ENCODE measurements at places on chromosomes 16 and 17. TPM values are rescaled to one million over a fixed set of nuclear protein-coding genes. Genes with fewer than 3 reads are reported as not detected.

DNA sequence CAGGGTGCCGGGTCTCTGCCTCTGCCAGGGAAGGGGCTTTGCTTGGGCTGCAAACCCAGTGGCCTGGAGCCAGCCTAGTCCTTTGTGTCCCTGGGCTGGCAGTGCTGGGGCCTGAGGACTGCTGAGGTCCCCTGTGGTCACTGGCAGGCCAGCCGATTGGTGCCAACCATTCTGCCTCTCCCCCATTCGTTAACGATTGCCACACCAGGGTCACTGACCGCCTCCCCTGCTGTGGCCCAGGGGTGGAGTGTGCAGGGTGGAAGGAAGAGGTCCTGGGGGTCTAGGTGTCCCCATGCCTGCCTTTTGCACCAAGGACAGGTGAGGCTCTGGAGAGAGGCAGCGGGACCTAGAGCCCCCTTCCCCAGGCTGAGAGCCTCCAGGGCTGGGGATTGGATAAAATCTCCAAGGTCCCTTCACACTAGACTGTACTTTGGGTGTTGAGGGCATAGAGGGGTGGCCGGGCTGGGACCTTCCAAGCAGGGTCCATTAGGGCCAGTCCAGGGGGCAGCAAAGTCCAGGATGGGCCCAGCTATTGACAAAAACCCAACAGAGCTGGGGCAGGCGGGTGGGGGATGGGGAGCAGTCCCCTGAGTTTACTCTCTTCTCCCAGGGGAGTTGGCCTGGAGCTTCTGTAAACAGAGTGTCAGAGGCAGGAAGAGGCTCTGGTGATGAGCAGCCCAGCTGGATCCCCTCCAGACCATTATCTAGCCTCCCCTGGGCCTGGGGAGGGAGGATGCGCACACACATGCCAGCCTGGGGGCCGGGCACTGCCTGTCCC, 1.1 kb downstream of the VASN start:
- H3K4me3 ChIP-seq, result peak overlapping the region; percentile 93
- peak overlapping the region; percentile 98 for H3K27ac ChIP-seq
- DNase-seq, result peak; percentile 80
- H3K4me1 ChIP-seq, result peaks cover 64% of the 10 kb centered on the region
- H3K27me3 ChIP-seq, result peaks cover 5% of the 10 kb centered on the region

DNA sequence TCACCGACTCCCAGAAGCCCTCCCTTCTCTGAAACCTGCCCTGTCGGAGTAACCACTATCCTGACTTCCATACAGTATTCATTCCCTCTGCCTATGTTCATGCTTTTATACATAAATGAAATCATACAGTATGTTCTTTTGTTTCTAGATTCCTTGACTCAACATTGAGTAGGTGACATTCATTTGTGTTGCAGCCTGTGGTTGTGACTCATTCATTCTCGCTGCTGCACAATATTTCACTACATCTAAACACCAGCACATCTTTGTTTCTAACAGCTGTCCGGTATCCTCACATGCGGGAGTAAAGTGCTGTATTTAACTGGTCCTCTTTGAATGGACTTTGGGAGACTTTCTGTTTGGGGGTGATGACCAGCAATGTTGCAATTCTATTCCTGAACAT, 135.0 kb upstream of the FOXF1 start:
- peak overlapping the region; percentile 69 for H3K27ac ChIP-seq
- peaks cover 2% of the 10 kb centered on the region for H3K27me3 ChIP-seq
- peaks cover 19% of the 10 kb centered on the region for H3K36me3 ChIP-seq
- DNase-seq, result peak; percentile 68
- H3K4me3 ChIP-seq, result peak overlapping the region; percentile 34

CDH8 gene
- not detected for total RNA-seq

CCL4 gene
- total RNA-seq, result not detected

DNA sequence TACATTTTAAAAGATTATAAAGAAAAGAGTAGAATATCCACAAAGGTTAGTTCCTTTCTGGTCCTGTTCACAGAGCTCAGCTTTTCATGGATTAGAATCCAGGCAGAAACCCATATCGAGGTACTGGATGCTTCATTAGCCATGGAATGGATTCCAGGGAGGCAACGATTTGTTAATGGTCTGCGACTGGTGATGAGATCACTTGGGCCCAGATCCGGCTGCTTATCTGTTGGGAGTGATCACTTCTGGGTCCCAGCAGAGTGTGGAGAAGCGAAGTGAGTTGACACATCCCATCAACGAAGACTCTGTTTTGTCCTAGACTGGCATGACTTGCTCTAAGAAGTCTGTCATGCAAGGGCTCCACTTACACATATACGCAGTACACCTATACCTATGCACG, 165.8 kb downstream of the MAF start:
- no peaks in the 10 kb centered on the region for H3K36me3 ChIP-seq
- no peak for DNase-seq
- peaks cover 1% of the 10 kb centered on the region for H3K27me3 ChIP-seq
- no peaks in the 10 kb centered on the region for H3K4me1 ChIP-seq
- H3K27ac ChIP-seq, result no peak overlapping the region

DNA sequence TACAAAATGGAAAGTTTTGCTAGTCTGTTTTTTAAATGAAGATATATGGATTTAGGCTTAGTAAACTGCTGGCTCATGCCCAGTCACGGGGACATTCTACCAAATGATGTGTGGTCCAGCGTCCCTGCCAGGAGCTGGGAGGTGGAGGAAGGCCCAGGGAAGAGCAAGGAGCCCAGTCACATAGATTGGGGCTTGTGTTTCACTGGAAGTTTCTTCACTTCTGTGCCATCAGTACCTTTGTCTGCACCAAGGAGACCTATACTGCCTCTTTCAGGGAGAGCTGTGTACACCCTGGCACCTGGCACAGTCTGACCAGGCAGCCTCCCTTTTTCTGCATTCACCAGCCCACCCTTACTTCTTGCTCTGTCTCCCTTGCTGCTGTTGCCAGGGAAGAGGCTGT, 32.6 kb upstream of the ERN1 start:
- DNase-seq, result no peak
- peaks cover 2% of the 10 kb centered on the region for H3K27me3 ChIP-seq
- H3K27ac ChIP-seq, result no peak overlapping the region
- H3K36me3 ChIP-seq, result peaks cover 9% of the 10 kb centered on the region
- H3K4me1 ChIP-seq, result peaks cover 30% of the 10 kb centered on the region
